ENCODE measurements at places on chromosomes 5 and 9.
A peak's percentile ranks its signal among the peaks of the same experiment; 100 is the strongest.

GRCh38 chr5:91206734-91207133, 176.4 kb downstream of the ARRDC3 start:
- no peak for DNase-seq

- no peak for DNase-seq
Measured at GRCh38 chr5:89064054-89064453, 181.1 kb upstream of the MEF2C start.

DNA sequence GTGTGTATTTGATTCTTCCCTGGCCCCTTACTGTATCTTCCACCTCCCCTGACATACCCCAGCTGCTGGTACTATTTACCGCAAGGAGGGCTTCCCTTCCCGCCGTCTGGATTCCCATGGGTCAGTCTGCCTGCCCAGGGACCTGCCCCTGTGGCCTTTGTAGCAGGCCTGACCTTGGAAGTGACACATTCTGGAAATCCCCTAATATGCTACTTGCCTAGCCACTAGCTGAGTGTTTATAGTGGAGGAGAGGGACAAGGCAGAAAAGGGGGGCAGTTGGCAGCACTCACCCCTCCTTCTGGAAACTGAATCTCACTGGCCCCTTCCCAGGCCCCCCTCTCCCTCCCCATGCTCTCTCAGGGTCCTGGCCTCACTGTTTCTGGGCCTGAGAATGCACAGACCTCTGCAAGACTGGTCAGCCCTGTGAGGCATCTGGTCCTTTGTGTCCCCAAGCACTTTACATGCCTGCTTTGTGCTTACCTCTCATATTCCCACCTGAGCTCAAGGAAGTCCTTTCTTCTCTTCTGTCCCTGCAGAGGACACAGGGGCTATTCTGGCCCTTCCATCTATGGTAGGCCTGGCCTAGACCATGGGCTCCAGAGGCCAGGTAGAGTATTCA, 8.2 kb upstream of the CCL21 start:
- no peak for DNase-seq

DNA sequence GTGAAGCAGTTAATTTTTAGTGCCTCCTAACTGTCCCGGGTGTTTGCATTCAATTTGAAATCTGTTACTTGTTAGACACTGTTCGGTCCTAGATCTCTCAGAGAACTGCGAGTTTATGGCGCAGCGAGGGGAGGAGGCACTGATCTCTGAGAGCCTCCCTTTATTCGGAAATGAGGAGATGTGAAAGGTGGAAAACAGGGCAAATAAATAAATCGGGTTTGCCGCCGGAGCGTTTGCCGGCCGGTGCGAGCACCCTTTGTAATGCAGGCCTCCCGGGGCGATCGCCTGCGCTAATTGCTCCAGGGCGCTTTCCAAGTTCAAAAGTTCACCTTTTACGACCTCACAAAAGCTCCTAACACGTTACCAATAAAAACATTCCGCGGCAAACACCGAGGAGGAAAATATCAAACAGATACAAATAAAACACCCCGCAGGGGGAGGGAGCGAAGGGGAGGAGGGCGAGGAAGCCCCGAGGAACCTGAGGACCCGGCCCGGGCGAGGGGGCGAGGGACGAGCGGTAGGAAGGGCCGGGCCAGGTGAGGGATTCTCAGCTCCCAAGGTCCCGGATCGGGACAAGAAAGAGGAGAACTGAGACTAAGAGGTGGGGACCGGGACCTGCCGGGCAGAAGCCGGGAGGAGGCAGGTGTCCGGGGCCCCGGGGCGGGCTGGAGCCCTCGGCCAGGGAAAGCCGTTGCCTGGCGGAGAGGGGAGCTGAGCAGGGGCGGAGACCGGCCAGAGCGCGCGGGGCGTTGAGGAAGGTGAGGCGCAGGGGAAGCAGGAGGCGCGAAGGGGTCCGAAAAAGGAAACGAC, 1.4 kb downstream of the NR6A1 start:
- peak; percentile 82 for DNase-seq

- DNase-seq: no peak
Measured at GRCh38 chr5:37005252-37005651, 128.7 kb downstream of the NIPBL start.

DNA sequence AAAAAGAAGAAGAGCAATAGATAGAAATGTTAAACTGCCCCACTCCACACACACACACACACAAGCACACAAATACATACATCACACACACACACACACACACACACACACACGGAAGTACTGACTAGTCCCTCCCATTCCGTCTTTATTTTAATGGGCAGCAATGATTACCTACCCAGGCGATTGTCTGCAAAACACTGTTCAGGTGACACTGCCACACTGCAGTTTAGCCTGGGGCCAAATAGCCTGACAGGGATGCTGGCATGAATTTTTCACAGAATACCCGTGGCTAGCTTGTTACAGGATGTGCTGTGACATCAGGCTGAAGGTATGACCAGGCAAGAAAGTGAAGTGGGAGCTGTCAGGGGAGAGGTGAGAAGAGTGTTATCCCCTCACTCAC, 86.9 kb downstream of the FRMD3 start:
- DNase-seq: no peak

DNA sequence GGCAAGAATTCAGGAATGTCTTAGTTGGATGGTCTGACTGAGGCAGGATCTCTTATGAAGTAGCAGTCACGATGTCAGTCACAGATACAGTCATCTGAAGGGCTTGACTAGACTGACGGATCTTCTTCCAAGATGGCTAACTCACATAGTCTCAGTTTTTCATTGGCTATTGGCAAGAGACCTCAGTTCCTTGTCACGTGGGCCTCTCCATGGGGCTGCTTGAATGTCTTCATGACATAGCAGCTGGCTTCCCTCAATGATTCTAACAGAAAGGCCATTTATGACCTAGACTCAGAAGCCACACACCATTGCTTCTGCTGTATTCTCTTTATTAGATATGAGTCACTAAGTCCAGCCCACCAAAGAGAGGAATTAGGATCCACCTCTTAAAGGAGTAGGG, 4.7 kb downstream of the APC start:
- no peak for DNase-seq

DNA sequence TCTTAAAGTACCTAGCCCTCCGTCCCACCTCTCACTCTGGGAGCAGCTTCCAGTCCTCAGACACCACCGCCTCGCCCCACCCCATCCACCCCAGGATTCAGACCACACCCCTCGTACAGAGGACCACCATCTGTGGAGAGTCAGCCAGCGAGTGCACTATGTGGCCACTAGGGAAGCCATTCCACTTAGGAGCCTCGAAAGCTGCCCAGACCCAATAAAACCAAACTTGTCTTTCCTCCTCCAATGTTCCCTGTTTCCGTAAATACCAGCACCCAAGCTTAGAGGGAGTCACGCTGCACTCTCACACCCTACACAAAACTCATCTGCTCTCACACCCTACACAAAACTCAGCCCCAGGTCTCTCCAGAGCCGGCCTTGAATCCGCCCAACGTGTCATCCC, 1.9 kb downstream of the GCNT4 start:
- DNase-seq: peak; percentile 67

GRCh38 chr5:11062397-11062796, 301.4 kb upstream of the DAP start:
- no peak for DNase-seq

DNA sequence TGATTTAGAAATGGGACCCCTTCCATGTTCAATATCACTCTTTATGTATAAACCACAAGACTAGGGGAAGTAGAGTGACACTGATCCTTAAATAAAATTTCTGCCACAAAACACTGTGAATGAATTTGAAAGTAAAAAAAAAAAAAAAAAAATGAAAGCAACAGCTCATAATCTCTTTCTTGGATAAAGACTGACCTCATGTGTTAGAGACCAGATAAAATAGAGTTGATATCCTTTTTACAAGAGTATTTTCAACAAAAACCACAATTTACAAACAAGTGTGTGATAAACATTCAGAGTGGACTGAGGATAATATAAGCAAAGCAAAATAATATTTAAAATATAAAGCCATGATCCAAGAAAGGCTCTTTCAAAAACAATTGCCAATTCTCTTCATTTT, 180.2 kb downstream of the FBXL17 start:
- no peak for DNase-seq

GRCh38 chr5:137146402-137146890, 352.7 kb downstream of the SPOCK1 start:
- no peak for DNase-seq

GRCh38 chr5:79042188-79042587, 27.3 kb downstream of the DMGDH start:
- DNase-seq: no peak

GRCh38 chr5:17339841-17340240, 122.4 kb downstream of the BASP1 start:
- no peak for DNase-seq

- DNase-seq: no peak
Measured at GRCh38 chr5:150058480-150059126, 27.8 kb downstream of the CSF1R start.

DNA sequence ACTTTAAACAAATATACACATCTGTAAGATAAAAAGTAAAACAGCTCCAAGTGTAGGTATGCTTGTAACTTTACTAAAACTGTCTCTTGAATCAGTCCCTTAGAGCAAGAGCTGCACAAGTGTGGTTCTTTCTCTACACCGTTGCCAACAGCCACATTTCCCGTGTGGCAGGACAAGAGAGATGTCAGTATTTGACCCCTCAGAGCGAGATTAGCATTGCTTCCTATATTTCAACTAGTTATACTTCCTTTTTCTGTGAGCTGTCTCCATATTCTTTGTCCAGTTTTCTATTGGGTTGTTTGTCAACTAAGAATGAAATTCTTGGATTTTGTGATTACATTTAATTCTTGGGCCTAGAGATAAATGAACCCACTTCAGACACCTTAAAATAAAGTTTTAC, 8.0 kb downstream of the PLIN2 start:
- no peak for DNase-seq

DNA sequence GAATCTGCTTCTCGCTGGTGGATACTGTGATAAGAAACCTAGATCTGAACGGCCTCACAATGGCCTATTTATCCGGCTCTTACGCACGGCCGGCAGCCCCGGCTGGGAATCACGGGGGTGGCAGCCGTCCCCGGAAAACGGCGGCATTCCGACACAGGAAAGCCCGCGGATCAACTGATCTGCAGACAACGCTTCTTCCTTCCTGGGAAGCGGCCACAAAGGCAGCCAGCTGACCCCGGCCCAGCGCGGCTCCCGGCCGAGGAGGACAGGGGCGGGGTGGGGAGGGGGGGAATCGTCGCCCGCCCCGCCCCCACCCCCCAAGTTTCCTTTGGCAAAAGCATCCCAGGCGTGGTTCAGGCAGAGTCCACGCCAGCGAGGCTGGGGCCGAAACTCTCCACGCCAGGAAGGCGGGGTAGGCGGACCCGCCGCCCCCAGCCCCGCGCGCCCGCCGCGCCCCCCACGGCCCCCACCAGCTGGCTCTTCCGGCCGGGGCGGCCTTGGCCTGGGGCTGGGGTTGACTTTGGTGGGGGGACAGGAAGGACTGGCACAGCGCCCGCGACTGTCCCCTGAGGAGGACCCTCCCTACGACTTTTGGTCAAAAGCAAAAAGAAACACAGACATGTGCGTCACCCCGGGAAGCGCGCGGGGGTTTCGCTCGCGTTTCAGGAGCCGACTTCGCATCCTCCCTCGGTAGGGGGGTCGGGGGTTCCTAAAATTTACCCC, 247.7 kb upstream of the ANKRD55 start:
- DNase-seq: peak; percentile 60

- peak; percentile 36 for DNase-seq
Measured at GRCh38 chr9:34701023-34701768, 8.7 kb downstream of the CCL21 start.

DNA sequence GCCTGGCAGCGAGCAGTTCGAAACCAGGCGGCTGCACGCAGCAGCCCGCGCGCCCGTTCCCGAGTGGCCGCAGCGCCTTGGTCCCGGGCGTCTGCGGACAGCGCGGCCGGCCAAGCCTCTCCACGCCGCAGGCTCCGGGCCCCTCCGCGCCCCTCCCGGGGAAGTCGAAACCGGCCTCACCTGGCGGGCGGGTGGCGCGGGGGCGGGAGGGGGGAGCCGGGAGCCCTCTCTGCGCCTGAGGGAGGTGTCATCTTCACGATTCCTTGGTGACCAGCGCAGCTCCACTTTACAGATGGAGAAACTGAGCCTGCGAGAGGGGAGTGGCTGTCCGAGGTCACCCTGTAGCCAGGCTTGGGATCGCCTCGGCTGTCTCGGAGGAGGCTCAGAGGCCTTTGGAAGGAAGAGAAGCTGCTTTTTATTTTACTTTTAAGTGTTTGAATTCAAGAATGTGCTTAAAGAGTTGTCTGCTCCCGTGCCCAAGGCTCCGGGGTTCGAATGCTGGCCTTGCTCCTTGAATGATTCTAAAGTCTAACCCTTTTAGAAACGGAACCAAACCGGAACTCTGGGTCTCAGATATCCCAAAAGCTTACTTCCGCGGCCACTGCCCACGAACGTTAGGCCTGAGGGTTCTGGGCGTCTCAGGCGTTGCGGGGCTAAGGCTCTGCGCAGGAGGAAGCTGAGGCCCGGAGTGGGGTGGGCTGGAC, 662 bp downstream of the SUSD3 start:
- no peak for DNase-seq

All from H1 (cell line).